WERI-Rb-1 (cell line): ENCODE measurements at places on chromosomes 2 and 18.

DNA sequence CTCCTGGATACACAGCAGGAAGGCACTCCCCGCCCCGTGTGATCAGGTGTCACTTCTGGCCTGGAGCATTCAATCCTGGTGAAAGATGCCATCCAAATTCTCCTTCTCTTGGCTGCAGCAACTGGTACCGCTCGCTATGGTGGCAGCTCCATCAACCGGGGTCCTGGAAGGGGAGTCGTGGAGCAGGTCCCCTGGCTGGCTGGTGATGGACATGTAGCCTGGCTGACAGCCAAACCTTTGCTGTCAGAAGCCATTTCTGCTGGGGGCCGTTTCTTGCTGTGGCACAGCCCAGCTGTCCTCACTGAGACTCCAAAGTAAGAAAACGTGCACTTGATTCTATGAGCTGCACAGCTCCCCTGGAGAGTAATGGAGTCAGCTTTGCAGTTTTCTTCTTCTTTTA is 7.1 kb upstream of the CYS1 start:
- no peak for DNase-seq

DNA sequence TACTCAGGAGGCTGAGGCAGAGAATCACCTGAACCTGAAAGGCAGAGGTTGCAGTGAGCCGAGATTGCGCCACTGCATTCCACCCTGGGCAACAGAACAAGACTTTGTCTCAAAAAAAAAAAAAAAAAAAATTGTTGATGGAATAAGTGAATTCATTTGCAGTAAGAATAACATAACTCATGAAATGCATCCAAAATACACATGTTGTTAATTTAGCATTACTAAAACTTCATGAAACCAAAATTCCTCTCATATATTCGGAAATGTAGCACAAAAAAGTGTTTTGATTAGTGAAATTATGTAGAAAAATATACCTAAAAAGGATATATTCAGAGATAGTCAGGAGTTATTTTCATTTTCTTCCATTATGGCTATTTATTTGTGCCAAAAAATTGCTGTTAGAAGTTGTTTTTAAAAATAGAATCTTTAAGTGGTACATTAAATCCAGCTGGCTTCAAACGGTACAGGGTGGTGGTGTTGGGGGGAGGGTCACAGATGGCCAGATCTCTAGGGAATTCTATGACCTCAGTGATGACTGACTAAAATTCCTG is 78.2 kb upstream of the UGP2 start:
- DNase-seq, result no peak

- DNase-seq, result no peak
Measured at GRCh38 chr2:128440666-128441340, 122.1 kb upstream of the HS6ST1 start.

DNA sequence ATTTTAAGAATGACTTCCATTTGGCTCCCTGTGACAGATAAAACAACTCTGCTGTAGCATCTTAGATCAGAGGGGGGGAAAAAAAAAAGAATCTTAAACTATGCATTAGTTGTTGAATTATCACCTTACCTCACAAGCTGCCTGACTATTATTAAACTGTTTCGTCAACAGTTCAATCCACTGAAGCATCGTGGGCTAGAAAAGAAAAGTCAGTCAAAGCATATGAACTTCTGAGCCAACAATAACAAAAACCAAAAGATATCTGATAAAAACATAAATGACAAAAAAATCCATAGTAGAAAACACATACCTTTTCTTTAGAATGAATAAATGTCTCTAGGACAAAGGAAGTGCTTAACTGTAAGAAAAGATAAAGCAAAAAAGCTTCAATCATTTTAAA is 73.7 kb downstream of the C2orf74 start:
- no peak for DNase-seq

DNA sequence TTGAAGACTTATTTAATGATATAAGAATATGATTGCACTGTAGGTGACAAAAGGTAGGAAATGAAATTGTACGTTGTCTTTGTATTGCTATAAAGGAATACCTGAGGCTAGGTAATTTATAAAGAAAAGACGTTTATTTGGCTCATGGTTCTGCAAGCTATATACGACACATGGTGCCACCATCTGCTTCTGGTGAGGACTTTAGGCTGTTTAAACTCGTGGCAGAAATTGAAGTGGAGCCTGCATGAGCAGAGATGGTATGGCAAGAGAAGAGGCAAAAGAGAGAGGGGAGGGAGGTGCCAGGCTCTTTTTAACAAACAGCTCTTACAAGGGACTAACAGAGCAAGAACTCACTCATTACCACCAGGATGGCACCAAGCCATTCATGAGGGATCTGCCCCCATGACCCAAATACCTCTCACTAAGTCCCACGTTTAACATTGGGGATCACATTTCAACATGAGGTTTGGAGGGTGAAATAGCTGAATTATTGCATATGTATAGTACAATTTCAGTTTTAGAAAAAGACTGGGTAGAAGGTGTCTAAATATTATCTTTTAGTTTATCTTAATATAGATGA is 86.8 kb downstream of the GULP1 start:
- DNase-seq, result no peak

DNA sequence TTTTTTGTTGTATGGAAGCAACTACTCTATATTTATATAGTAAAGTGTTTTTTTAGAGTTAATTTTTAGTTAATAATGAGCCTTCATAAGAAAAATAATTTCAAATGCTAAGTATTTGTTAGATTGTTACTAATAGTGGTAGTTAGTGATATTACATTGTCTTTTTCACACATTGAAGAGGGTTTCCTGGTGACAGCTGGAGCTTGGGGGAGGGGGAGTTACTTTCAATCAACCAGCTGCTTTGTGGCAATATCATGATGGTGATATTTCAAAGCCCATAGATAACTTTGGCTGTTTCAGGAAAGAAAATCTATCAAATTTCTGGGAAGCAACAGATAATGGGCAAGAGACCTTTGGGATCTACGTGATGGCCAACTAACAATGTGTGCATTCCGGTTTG is 4.1 kb downstream of the RHBDD1 start:
- peak; percentile 28 for DNase-seq

GRCh38 chr18:49052891-49053644 is 102.3 kb upstream of the SMAD7 start:
- DNase-seq, result no peak

- DNase-seq, result no peak
Measured at GRCh38 chr2:96436961-96437360, 68.2 kb downstream of the NEURL3 start.

DNA sequence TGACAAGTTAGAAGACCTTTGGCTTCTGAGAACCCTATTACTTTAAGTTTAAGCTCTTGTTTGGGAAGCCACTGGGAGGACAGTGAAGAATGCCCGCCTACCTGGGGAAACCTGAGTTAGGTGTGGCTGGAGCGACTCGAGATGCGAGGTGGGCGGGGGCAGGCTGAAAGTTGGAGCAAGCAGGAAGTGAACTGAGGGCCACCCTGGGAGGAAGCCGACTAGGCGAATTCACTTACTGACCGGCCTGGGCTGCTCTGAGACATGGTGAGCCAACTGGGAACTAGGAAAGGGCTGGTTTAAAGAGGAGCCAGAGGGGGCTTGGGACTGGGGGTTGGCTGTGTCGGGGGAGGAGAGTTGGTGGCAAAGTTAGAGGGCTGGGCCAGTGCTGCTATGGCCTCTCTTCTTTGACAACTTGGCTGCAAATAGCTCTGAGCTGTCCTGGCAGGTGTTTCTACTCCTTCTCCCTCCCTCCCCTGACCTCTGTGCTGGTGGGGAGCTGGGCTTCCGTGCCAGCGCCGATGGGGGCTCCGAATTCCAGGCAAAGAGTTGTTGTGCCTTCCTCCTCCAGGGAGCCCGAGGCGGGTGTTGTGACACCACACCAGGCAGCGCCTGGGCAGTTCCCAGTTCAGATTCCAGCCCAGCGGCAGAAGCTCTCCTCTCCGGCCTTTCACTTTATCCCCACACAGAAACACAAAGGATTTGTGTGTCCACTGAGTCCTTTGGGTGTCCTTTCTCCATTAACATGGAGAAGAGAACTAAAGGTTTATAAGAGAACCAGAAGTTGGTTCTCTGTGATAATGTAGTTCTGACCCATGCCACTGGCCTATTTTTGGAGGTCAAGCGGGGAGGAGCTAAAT is at the start of gene VAMP8:
Gene VAMP8, plus strand, starts transcription at position 201 of the 857 bp plus-strand sequence. Its CDS starts 61 bp downstream, at position 262.
- DNase-seq, result no peak

DNA sequence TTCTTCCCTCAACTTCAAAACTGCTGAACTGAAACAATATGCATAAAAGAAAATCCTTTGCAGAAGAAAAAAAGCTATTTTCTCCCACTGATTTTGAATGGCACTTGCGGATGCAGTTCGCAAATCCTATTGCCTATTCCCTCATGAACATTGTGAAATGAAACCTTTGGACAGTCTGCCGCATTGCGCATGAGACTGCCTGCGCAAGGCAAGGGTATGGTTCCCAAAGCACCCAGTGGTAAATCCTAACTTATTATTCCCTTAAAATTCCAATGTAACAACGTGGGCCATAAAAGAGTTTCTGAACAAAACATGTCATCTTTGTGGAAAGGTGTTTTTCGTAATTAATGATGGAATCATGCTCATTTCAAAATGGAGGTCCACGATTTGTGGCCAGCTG is 8.4 kb downstream of the HOXD8 start:
- no peak for DNase-seq

DNA sequence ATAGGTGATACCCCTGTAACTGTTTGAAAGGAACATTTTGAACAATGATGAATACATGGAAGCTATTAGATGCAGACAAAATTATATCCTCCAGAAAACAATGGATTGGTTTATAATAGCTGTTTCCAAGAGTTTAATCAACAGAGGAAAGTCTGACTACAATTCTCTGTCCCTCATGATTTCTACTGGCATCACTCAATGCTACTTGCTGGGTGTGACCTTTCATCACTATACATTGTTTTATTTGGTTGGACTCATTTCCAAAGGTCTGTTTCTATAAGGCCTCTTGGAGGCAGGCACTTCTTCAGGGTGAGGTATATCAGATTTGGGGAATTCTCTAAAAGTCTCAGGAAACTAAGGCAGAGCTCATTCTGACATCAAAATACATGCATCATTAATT is 636.1 kb upstream of the SLC8A1 start:
- no peak for DNase-seq

DNA sequence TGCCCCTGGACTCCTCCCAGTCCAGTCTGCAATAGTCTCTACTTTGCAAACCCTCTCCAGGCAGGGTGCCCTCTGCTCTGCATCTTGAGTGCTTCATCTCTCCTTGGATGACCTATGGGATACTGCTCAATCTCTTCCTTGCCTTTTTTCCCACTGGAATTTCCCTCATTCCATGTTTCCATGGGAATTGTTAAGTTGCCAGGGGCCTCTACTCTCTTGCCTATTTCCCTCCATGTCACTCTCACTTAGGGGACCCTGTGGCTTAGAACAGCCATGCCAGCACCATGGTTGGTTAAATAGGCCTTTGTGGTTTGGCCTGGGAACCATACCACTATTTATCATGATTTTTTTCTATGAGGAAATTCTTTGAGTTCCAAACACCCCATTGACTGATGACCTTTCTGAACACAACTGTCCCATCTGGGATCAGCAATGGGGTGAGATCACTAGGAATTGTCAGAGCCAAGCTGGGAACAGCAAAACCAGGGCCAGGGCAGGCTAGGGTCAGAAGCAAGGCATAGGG is 91.4 kb upstream of the RBMS1 start:
- DNase-seq, result no peak

GRCh38 chr2:122999821-123000220 is 1025.3 kb upstream of the CNTNAP5 start:
- DNase-seq, result no peak

GRCh38 chr2:49037197-49037596 is 117.1 kb downstream of the FSHR start:
- DNase-seq, result no peak

GRCh38 chr18:45456090-45457021 is 158.9 kb upstream of the SLC14A2 start:
- no peak for DNase-seq

DNA sequence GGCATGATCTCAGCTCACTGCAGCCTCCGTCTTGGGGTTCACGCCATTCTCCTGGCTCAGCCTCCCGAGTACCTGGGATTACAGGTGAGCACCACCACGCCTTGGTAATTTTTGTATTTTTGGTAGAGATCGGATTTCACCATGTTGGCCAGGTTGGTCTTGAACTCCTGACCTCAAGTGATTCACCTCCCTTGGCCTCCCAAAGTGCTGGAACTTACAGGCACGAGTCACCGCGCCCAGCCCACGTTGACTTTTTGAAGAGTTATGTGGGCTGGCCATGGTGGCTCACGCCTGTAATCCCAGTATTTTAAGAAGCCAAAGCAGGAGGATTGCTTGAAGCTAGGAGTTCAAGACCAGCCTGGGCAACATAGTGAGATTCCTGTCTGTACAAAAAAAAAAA is 20.8 kb downstream of the CCL20 start:
- DNase-seq, result no peak

DNA sequence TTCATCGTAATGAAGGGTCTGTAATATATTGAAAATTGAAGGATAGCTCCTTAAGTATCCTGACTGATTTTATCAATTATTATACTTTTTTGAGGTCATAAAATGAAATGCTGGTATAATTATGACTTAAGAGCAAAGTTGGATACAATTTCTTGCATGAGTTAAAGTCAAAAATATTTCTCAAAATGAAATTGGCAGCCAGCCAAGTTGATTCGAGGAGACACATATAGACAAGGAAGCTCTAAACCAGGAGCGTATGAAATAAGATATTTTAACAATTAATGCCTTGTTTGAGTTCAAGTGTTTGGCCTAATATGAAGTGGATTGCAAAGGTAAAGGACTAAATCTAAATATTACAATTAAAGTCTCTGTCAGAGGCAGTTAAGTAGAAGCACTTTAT is 260.4 kb upstream of the DSEL start:
- no peak for DNase-seq

DNA sequence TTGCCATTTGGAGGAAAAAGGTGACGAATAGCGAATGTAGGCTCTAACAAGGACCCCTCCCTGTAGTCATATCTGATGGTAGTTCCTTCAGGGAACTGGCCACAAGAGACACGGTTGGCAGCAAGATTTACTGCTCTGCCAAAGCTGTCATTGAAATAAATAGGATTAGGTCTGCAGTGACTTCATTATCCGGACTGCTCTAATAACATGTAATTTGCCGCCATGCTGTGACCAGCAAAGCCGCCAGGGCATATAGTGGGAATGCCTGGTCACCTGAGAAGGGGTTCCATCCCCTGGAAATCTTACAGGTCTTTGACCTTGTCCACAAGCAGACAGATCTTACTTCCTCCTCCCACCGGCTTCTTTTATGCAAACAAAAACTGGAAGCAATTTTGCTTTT is 59.4 kb upstream of the LAPTM4A start:
- DNase-seq, result peak; percentile 91

DNA sequence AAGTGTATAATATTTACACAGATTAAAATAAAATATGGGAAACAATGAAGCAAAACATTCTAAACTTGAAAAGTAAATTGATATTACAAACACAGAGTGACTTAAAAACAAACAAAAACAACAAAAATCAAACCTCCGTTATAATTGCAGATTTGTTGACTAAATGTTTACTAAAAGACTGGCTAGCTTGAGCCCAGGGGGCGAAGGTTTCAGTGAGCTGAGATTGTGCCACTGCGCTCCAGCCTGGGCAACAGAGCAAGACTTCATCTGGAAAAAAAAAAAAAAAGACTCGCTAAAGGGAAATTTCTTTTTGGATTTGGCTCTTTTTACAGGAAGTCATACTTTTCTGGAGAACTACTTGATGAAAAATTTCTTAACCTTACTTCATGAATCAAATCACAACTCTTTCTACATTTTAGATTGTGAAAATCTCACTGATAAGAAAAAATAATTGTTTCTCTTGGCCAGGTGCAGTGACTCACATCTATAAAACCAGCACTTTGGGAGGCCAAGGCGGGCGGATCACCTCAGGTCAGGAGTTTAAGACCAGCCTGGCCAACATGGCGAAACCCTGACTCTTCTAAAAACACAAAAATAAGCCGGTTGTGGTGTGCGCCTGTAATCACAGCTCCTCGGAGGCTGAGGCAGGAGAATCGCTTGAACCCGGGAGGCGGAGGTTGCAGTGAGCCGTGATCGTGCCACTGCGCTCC is 9.7 kb downstream of the TFPI start:
- DNase-seq, result no peak
